ENCODE measurements at places on chromosomes 13 and 19.

GRCh38 chr13:22198641-22199217 lies 527.9 kb downstream of the FGF9 start:
- no peak for DNase-seq

DNA sequence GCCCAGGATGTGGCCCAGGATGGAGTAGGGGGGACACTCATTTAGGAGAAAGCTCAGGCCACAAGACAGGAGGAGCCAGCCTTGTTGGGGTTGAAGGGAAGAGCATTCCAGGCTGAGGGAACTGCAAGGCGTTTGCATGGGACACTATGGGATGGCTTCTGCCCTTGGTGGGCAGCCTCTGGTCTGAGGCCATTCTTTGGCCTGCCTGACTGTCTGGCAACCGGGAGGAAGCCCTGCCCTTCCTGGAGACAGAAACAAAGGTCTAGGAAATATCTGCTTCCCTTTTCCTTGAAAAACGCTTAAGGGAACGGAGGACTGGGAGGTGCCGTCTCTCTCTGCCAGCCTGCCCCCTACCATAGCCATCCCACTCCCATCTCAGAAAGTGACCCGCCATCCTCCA lies 2.8 kb upstream of the ICAM1 start:
- no peak for DNase-seq

GRCh38 chr13:45584816-45585215 lies 30.7 kb downstream of the ERICH6B start:
- no peak for DNase-seq

DNA sequence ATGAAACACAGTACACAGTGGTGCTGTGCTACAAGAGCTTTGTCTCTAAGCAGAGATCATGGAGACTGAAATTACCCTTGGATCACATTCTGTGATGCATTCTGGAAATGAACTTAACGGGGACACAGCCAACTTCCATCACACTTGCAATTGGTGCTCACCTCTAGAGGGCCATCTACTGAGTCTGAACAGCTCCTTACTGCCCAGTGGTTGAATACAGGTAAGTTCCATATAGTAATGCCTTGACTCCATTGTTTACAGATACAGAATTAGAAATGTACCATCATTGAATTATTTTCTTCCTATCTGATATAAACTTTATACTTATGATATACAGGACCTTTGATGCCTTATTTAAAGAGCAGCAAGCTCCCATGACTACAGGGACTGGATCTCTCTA lies 686.4 kb downstream of the PCDH9 start:
- DNase-seq: no peak

GRCh38 chr19:33304760-33305647 lies 2.7 kb upstream of the CEBPA start:
- no peak for DNase-seq

Measured in activated CD4-positive, alpha-beta T cell treated with anti-CD3 and anti-CD28 coated beads for 4 hours (primary cell).